ENCODE measurements at places on chromosomes 4 and X. TPM values are rescaled to one million over a fixed set of nuclear protein-coding genes. Genes with fewer than 3 reads are reported as not detected.

Gene IGSF1
- 0.07 TPM for total RNA-seq

Gene CRMP1
- under 0.01 TPM for total RNA-seq

Gene RELL1
- 53.2 TPM for total RNA-seq

Gene GPR50
- not detected for total RNA-seq

Gene NLGN3
- 0.26 TPM for total RNA-seq

Gene MAGEC1
- total RNA-seq, result not detected

Gene LANCL3
- 0.66 TPM for total RNA-seq

Gene LEF1
- total RNA-seq, result not detected

Gene SMIM14
- 54.3 TPM for total RNA-seq
